CD14-positive monocyte (primary cell): ENCODE measurements at places on chromosomes 7 and 10. TPM values are rescaled to one million over a fixed set of nuclear protein-coding genes. Genes with fewer than 3 reads are reported as not detected.
A peak's percentile ranks its signal among the peaks of the same experiment; 100 is the strongest.

ITIH2 gene
- polyA plus RNA-seq: not detected in 2 replicates

CUZD1 gene
- not detected for polyA plus RNA-seq

JCAD gene
- not detected for polyA plus RNA-seq

CHST15 gene
- polyA plus RNA-seq: 54.4 TPM

INHBA gene
- 0.09 TPM in 1 of 2 replicates, not detected in the other for polyA plus RNA-seq

CALML3 gene
- polyA plus RNA-seq: not detected

ZDHHC16 gene
- polyA plus RNA-seq: 26.4 TPM

CFAP46 gene
- polyA plus RNA-seq: not detected

GIMAP8 gene
- polyA plus RNA-seq: 22.5 TPM

GPRIN2 gene
- not detected for polyA plus RNA-seq

ETV1 gene
- polyA plus RNA-seq: not detected

RPEL1 gene
- not detected in 2 replicates for polyA plus RNA-seq

GRCh38 chr10:6888434-6888833 lies 308.4 kb upstream of the PRKCQ start:
- DNase-seq: no peak

- DNase-seq: no peak
Measured at GRCh38 chr10:93712593-93712992, 10.2 kb upstream of the FRA10AC1 start.

GRCh38 chr10:110516815-110517492 lies 19.2 kb downstream of the DUSP5 start:
- DNase-seq: no peak

GRCh38 chr10:83543691-83544462 lies 595.4 kb upstream of the GHITM start:
- no peak for DNase-seq

DNA sequence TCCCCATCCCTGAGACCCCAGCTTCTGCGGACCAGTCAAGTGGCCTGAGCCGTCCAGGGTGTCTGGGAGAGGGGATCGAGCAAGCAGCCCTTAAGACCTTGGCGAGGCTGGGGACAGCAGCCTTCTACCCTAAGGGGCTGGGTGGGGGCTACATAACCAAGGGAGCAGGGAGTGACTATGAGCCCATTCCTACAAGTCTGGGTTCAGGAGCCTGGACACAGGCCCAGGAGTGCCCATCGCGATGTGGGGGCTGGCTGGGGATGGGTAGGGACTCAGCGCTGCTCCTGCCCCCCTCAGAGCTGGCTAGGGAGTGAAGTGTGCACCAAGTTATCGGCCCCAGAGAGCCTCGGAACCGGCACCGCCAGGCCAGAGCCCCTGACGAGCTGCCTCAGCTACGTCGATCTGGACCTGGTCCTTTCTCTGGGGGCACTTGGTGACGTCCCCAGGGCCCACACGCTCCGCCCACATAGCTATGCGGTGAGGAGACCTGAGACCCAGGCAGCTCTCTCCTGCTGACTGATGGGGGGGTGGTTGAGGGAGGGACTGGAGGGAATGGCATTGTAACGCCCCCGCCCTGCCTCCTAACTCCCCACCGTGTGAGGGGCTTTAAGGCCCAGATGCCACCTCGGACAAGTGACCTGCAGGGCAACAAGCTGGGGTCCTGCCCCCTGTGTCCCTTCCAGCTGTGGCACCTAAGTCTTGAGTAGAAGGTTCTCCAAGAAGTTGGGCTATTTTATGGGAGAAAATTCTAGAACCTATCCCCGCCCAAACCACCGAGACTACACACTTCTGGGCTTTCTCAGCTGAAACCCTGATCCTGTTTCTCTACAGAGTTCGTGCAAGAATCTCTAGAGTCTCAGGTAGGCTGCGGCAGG lies 2.5 kb downstream of the SAP25 start:
- no peak for DNase-seq

GRCh38 chr7:19118636-19119371 lies 1.4 kb upstream of the TWIST1 start:
- DNase-seq: no peak

DNA sequence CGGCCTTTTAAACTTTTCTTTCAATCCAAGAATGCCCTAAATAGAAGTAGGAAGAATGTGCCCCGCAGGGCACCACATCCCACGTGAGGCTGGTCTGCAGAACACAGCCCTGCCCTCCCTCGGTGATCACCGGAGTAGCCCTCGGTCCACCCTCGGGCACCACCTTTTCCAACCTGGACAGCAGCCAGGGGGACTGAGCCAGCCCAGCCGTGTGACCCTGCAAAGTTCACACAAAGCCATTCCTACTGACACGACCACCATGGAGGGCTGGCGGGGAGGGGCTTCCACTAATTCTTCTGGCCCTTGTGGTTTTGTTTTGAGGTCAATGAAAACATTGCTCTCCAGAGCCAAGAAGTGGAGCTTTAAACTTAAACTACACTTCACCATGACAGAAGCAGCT lies 132.2 kb downstream of the TCERG1L start:
- DNase-seq: no peak

- no peak for DNase-seq
Measured at GRCh38 chr7:5426226-5426475, 2.5 kb upstream of the TNRC18 start.

DNA sequence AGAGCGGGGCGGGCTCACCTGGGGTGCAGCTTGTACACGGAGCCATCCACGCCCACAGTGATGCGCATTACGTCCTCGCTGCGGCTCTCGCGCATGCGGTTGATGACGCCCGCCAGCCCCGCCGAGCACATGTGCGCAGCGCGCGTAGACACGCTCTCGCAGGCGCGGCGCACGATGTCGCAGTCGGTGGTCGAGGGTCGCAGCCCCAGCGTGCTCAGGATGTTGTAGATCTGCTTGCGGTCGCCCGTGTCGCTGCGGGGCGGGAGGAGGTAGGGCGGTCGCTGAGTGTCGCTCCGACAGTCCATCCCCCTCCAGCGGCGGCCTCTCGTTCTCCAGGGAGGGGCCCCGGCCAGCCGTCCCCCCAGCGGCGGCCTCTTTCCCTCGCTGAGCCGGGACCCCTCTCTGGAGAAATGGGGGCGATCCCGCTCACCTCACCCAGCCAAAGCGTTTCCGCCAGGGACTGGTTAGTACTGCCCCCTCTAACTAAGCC lies 4.4 kb upstream of the MYL7 start:
- DNase-seq: no peak

- DNase-seq: no peak
Measured at GRCh38 chr7:17275749-17276671, 22.4 kb upstream of the AHR start.

DNA sequence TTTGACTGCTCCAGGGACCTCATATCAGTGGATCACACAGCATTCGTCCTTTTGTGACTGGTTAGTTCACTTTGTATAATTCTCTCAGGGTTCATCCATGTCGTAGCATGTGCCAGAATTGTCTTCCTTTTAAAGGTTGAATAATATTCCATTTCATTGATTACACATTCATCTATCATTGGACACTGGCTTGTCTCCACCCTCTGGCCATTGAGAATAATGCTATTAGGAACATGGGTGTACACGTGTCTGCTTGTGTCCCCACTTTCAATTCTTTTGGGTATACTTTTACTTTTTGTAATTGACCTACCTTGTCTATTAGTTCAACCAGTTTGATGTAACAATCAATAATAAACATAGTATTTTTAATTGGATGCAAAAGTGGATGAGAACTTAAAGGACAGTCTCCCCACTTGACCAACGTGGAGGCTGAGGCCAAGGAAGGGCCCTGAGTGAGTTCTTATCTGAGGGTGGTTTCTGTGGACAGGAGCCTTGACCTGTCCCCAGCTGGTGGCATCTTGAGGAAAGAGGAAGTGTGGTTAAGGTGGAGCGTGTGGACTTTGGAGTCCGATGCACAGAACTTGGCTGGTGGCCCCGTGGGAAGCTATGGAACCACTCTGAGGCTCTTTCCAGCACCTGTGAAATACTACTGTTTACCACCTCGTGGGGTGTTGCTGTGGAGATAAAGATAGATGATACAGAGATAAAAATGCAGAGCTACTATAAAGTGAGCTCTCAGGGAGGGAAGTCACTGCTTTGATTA lies 16.6 kb downstream of the WDFY4 start:
- DNase-seq: no peak

DNA sequence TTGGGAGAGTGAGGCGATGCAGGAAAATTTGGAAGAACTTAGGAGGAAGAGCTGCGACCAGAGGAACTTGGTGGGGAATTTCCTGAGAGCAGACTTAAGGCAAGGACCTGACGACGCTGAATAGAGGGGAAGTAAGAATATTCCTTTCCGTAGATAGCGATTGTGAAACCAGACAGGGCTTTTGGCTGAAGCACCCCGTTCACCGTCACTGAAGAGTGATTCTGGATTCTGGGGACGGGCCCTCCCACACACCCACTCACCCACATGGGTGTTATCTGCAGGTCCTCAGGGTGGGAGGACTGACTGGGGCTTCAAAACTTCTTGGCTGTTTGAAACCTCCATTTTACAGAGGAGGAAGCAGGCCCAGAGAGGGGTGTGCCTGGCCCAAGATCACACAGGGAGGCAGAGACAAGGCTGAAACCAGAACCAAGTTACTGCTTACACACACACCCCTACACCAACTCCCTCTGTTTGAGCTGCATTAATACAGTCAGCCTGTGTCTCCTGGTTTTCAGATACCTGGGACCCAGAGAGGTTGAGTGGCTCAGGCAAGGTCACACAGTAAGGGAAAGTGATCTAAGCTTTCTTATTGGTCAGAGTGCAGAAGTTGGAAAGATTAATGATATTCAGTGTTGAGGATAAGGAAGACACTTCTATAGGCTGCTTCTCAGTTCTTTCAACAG lies 37.2 kb upstream of the CDH23 start:
- DNase-seq: peak; percentile 88

DNA sequence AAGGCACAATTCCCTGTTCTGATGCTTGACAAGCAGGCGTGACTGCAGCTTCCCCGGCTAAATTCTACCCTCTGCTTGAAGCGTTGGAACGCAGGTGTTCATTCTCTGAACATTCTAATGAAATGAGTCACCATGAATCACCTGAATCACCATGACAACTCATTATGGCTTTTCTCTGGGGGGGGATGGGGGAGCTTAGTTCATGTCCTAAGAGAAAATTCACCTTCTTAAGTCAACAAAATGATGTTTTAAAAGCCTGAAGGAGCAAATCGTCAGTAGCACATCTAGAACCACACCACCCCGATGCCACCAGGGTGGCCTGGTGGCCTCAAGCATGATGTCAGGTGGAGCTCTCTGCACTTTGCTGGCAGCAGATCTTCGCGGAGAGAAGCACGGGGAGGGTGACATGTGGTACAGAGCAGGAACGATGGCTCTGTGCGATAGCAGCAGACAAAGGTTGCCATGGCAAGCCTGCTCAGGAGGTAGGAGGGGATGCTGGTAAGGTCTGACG lies 33.7 kb downstream of the DDC start:
- DNase-seq: no peak

DNA sequence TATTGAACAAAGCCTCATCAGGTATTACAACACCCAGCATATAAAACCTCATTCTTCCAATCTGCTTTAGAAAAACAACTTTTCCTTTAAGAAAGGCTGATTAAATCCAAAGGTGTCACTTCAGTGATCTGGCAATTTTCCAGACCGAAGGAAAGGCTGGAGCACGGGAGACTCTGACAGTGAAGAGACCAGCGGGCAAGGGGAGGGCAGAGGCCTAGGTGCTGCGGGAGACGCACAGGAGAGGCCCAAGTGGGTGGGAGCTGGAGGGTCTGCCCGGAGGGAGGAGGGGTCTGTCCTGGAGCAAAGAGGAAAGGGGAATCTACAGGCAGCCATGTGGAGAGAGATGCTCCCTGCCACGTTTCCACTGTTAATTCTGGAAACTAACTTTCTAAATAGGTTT lies 24.3 kb upstream of the PPP2R2D start:
- no peak for DNase-seq

GRCh38 chr10:75350791-75351190 lies 50.8 kb downstream of the ZNF503 start:
- no peak for DNase-seq

DNA sequence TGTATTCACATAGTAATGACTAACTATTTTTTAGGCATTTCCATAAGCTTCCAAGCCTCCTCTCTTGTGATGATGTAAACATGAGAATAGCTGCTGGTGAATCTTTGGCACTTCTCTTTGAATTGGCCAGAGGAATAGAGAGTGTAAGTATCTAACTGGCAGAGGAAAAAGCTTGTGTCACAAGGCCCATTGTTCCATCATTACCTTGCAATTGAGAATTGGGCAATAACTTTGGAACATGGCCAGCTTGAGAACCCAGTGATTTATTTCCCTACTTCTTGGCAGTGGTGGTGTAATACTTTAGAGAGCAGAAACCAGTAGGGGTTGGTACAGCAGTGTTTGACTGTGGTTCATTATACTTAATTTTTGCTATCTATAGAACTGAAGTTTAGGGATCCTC lies 12.0 kb downstream of the IFRD1 start:
- DNase-seq: peak; percentile 87

GRCh38 chr10:20004087-20004523 lies 187.9 kb downstream of the PLXDC2 start:
- peak; percentile 91 for DNase-seq

GRCh38 chr10:33195608-33196376 lies 138.7 kb downstream of the NRP1 start:
- DNase-seq: no peak

DNA sequence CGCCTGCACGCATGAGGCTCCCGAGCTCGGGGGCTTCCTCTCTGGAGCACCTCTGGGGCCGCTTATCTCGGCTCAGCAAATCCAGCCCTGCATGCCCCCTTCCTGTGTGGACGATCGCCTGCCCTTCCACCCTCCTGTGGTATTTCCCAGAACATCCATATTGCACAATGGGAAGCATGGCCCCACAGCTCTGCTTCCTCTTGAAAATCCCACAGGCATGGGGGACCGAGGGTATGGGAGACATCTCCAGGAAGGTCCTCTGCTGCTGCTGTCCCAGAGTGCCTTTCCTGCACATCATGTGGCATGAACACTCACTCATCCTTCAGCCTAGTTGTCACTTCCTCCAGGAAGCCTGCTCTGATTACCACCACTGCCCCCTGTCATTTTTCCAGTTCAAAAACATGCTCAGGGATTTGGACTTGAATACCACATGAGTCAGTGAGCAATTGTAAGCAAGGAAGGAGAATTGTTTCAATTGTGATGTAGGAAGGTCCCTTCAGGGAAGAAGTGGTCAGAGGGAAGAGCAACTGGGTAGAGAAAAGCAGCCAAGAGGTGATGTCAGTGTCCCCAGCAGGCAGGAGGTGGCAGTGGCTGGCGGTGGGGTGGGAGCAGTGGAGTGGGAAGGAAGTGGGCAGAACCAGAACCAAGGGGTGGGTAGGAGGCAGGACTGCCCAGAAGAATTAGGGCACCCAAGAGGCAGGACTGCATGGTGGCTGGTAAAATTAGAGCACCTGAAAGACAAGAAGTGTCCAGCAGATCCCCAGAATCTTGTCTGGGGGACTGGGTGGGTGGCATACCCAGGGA lies 67.5 kb upstream of the ZMIZ1 start:
- peak; percentile 44 for DNase-seq

DNA sequence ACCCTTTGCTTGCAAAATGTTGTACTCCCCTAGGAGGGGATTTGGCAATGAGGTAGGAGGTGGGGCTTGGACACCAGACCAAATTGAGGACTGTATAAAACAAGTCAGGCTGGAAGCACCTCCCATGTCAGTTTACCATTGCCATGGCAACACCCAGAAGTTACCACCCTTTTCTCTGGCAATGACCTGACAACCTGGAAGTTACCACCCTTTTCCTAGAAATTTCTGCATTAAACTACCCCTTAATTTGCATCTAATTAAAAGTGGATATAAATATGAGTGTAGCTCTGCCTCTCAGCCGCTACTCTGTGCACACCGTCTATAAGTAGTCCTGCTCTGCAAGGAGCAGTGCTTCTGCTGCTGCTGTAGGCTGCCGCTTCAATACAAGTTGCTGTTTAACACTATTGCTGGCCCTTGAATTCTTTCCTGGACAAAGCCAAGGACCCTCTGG lies 7.8 kb upstream of the BLNK start:
- DNase-seq: no peak
